ENCODE measurements at places on chromosomes 1 and 21.

DNA sequence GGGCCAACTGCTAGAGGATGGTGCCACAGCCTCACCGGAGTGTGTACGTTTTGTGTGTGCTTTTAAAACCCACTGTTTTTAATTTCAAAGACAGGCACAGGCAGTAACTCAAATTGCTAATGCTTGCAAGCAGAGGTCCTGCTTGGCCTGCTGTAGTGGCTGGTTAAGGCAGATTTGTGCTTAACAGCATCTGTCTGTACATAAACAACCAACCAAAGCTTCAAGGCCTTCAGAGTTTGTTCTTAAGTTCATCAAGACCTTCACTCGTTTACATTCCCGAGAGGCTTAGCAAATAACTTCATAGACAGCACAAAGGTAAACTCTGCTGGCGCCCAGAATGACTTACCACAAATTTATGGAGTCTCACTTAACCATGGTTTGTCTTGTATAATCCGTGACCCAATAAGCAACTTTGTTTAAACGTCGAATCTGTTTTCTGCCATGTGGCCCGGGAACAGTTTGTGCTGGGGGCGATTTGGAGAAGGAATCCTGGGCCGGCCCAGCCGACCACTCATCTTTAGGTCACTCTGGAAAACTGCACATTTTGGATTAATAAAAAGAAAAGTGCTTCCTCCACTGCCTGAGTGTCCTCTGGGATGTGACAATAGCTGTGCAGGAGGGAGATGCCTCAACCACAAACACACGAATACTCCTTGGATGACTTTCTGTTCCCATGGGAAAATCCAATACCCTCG lies 58.1 kb downstream of the CAPZB start:
- DNase-seq: no peak

DNA sequence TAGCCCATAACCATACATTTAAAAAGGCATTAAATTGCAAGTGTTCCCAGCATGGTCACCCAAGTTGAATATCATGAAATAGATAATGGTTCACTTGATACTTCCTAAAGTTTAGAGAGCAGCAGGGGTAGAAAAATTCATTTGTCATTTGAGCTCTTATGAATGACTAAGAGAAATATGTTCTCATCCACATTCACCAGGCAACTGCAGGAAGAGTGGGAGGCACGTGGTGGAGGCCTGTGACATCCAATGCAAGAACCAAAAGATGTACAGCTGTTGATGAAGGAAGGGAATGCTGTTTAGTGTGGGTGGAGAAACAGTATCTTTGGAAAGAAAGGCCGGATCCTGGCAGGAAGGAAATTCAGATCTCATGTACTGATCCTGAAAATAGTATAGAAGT lies 473.1 kb downstream of the ADGRL2 start:
- DNase-seq: no peak

DNA sequence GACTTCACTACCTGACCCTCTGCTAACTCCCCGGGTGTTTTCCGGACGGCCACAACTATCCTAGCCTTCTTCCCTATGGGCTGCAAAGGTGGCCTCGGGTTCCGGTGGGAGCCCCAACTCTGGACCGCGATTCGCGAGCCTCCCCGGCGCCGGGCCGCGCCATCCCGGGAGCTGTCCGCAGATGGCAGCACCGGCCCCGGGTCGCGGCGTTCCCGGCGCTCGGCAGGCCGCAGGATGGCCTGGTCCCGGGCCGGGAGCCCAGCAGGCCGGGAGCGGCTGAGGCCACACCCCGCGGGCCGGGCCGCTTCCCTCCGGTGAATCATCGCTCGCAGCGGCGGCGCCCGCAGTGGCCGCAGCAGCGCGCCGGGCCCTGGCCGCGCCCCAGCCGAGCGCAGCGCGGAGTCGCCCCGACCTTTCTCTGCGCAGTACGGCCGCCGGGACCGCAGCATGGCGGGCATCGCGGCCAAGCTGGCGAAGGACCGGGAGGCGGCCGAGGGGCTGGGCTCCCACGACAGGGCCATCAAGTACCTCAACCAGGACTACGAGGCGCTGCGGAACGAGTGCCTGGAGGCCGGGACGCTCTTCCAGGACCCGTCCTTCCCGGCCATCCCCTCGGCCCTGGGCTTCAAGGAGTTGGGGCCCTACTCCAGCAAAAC lies at the start of gene CAPN2:
Gene CAPN2, plus strand, starts transcription at position 346 of the 656 bp plus-strand sequence. Its CDS starts 102 bp downstream, at position 448.
- DNase-seq: peak; percentile 68

DNA sequence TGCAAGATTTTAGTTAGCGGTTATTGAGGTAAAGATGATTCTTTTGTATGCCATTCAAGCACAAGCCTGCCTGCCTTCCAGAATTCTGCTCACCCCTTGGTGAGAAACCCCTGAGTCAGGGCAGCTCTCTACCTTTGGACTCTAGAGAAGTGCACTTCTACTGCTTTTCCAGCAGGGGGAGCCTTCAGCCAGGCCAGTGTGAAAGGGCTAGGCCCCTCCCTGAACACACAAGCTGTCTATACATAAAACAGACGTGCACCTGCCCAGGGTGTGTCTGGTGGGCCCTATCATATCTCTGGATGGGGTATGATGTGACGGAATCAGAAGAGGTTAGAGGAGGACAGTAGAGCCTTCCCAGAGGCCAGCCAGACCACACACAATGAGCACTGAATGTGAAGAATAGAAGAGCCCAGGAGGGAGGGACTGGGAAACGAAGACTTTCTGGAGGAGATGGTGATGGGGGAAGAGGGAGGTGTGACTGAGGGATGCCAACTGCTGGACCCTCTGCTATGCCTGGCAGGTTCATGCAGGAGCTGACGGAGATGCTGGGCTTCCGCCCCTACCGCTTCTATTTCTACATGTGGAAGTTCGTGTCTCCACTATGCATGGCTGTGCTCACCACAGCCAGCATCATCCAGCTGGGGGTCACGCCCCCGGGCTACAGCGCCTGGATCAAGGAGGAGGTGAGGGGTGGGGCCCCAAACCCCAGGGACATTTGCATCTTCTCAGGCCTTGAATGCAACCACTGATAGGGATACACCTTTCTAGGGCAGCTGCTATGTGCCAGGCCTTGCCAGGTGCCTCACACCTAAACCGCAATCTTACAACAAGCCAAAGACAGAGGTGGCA lies 13.0 kb upstream of the KCNC4 start:
- peak; percentile 48 for DNase-seq

GRCh38 chr1:161198897-161199431 lies at the start of gene ADAMTS4:
Gene ADAMTS4 (minus strand): TSS chr1:161199054. CDS start chr1:161198627, 427 bp downstream.
- no peak for DNase-seq
